ENCODE measurements at places on chromosomes 12 and 14.

- no peak overlapping the region for H3K4me3 ChIP-seq
- H3K36me3 ChIP-seq = no peaks in the 10 kb centered on the region
- no peak for DNase-seq
- H3K27me3 ChIP-seq = no peaks in the 10 kb centered on the region
- no peak overlapping the region for H3K27ac ChIP-seq
Observed at GRCh38 chr12:69435644-69436043, 34.5 kb upstream of the FRS2 start.

DNA sequence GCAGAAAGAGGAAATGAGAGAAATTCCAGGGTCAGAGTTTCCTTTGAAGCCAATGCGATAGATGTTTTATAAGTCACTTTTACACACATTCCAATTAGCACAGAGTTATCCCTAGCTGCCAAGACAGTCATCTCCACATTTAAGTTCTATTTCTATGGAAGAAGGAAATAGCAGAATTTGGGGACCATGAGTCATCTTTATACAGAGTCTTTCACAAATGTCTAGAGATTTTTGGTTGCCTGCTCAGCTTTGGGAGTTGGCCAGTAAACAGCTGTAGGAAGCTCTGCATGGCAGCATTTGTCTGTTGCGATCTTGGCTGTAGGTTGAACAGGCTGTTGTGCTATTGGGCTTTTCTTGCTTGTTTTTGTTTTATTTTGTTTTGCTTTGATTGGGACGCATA is 884.3 kb downstream of the GALC start:
- no peak for DNase-seq
- H3K36me3 ChIP-seq = no peaks in the 10 kb centered on the region
- no peaks in the 10 kb centered on the region for H3K4me1 ChIP-seq
- H3K4me3 ChIP-seq = no peak overlapping the region
- H3K27ac ChIP-seq = no peak overlapping the region

GRCh38 chr14:66001356-66001755 is 484.8 kb upstream of the CCDC196 start:
- no peaks in the 10 kb centered on the region for H3K36me3 ChIP-seq
- DNase-seq = no peak
- no peaks in the 10 kb centered on the region for H3K27me3 ChIP-seq
- peaks cover 4% of the 10 kb centered on the region for H3K4me1 ChIP-seq

- DNase-seq = no peak
- H3K27ac ChIP-seq = no peak overlapping the region
- H3K4me3 ChIP-seq = no peak overlapping the region
- no peaks in the 10 kb centered on the region for H3K27me3 ChIP-seq
- no peaks in the 10 kb centered on the region for H3K36me3 ChIP-seq
Observed at GRCh38 chr14:90551733-90552464, 155.1 kb downstream of the CALM1 start.

DNA sequence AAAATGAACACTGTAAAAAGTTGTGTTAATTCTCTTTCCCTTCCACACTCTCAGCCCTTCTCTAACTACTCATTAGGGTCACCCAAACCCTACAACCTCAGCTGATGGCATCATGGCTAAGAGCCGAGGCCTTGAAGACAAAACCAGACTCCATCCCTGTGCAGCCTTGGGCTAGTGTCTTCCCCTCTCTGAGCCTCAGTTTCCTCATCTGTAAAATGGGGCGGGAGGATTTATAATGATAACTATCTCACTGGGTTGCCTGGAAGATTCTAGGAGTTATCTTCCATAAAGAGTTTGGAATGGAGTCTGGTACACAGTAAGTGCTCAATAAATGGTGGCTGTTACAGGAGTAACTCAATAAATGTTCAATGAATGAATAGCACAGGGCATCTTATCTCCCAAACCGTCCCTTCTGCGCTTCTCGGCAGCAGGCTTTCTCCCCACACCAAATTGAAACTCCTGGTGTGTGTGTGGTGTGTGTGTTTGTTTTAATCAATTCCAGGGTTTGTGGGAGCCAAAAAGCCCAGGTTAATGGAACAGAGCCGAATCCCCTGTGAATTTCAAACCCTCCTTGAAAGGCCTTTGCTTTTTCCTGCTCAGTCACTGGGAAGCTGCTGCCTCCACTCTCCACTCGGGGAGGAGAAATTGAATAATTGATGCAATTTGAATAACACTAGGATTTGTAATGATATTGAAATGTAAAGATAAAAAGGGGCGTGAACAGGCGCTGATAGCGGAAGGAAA is 61.2 kb upstream of the FAM222A start:
- H3K36me3 ChIP-seq = no peaks in the 10 kb centered on the region
- H3K4me3 ChIP-seq = no peak overlapping the region
- DNase-seq = no peak
- H3K4me1 ChIP-seq = no peaks in the 10 kb centered on the region

GRCh38 chr12:109491671-109492070 is 14.2 kb downstream of the UBE3B start:
- no peak overlapping the region for H3K27ac ChIP-seq
- H3K27me3 ChIP-seq = no peaks in the 10 kb centered on the region
- no peaks in the 10 kb centered on the region for H3K4me1 ChIP-seq
- DNase-seq = no peak
- peaks cover 95% of the 10 kb centered on the region for H3K36me3 ChIP-seq
- H3K4me3 ChIP-seq = no peak overlapping the region

GRCh38 chr12:131783915-131784541 is 44.2 kb upstream of the MMP17 start:
- H3K4me1 ChIP-seq = no peaks in the 10 kb centered on the region
- H3K27ac ChIP-seq = no peak overlapping the region
- H3K4me3 ChIP-seq = no peak overlapping the region
- peaks cover 79% of the 10 kb centered on the region for H3K36me3 ChIP-seq
- no peaks in the 10 kb centered on the region for H3K27me3 ChIP-seq

GRCh38 chr12:49818241-49818895 is 9.8 kb downstream of the NCKAP5L start:
- DNase-seq = no peak
- H3K27ac ChIP-seq = no peak overlapping the region
- H3K36me3 ChIP-seq = no peaks in the 10 kb centered on the region
- peaks cover 21% of the 10 kb centered on the region for H3K4me1 ChIP-seq
- H3K4me3 ChIP-seq = no peak overlapping the region

GRCh38 chr12:120292411-120292660 is 633 bp upstream of the RNU4-2 start:
- H3K36me3 ChIP-seq = no peaks in the 10 kb centered on the region
- peak overlapping the region; percentile 97 for H3K27ac ChIP-seq
- H3K4me3 ChIP-seq = peak overlapping the region; percentile 61

GRCh38 chr14:43052897-43053296 is 1446.2 kb downstream of the LRFN5 start:
- no peak overlapping the region for H3K4me3 ChIP-seq
- H3K36me3 ChIP-seq = no peaks in the 10 kb centered on the region
- no peak overlapping the region for H3K27ac ChIP-seq
- H3K27me3 ChIP-seq = no peaks in the 10 kb centered on the region
- DNase-seq = no peak

DNA sequence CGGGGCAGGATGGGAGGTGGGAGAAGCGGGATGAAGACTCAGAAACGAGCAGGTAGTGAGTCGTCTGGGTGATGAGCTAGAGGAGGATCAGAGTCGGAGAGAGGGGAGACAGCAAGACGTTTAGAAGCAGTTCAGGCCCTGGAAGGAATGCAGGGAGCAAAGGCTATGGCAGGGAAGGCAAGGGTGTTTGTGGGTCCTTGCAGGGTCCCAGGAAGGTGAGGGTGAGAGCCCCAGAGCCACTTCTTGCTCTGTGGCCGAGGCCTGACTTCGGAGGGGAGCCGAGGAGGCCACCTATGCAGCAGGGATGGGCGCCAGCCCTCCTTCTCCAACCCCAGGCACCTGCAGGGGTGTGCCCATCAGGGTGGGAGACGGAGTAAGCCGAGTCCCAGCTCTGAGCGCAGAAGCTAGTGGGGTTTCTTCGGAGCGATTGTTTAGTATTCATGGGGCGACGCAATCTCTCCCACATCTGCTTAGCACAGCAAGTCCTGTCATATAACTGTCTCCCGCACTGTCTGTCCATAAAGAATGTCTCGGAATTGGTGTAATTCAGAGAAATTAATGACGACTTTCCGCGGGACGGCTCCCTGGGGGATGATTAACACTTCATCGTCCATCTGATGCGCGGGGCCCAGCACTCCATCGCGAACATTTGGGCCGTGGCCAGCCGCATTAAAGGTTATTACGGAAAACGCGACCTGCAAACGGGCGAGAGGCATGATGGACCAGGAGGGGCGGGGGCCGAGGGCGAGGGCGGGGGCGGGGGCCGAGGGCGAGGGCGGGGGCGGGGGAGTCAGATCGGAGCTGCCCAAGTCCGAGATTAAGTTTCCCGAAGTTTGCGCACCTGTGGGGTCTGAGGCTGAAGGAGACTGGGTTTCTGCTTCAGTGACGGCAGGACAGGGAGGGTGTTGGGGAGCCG is 12.2 kb upstream of the CALCOCO1 start:
- H3K27me3 ChIP-seq = peaks cover 9% of the 10 kb centered on the region
- H3K4me3 ChIP-seq = peak overlapping the region; percentile 31
- no peaks in the 10 kb centered on the region for H3K36me3 ChIP-seq
- no peak for DNase-seq
- peaks cover 27% of the 10 kb centered on the region for H3K4me1 ChIP-seq

GRCh38 chr14:50528000-50528399 is 4.4 kb downstream of the MAP4K5 start:
- no peak for DNase-seq
- H3K4me1 ChIP-seq = peaks cover 40% of the 10 kb centered on the region
- H3K27ac ChIP-seq = no peak overlapping the region
- H3K36me3 ChIP-seq = no peaks in the 10 kb centered on the region

GRCh38 chr14:101665478-101666078 is 95.9 kb upstream of the PPP2R5C start:
- DNase-seq = no peak
- H3K27ac ChIP-seq = no peak overlapping the region
- H3K36me3 ChIP-seq = no peaks in the 10 kb centered on the region
- no peaks in the 10 kb centered on the region for H3K27me3 ChIP-seq
- H3K4me1 ChIP-seq = no peaks in the 10 kb centered on the region

- DNase-seq = no peak
- no peaks in the 10 kb centered on the region for H3K4me1 ChIP-seq
- H3K36me3 ChIP-seq = peaks cover 73% of the 10 kb centered on the region
- H3K4me3 ChIP-seq = no peak overlapping the region
- H3K27ac ChIP-seq = peak overlapping the region; percentile 31
- no peaks in the 10 kb centered on the region for H3K27me3 ChIP-seq
Observed at GRCh38 chr12:132866251-132866828, 21.1 kb downstream of the CHFR start.

DNA sequence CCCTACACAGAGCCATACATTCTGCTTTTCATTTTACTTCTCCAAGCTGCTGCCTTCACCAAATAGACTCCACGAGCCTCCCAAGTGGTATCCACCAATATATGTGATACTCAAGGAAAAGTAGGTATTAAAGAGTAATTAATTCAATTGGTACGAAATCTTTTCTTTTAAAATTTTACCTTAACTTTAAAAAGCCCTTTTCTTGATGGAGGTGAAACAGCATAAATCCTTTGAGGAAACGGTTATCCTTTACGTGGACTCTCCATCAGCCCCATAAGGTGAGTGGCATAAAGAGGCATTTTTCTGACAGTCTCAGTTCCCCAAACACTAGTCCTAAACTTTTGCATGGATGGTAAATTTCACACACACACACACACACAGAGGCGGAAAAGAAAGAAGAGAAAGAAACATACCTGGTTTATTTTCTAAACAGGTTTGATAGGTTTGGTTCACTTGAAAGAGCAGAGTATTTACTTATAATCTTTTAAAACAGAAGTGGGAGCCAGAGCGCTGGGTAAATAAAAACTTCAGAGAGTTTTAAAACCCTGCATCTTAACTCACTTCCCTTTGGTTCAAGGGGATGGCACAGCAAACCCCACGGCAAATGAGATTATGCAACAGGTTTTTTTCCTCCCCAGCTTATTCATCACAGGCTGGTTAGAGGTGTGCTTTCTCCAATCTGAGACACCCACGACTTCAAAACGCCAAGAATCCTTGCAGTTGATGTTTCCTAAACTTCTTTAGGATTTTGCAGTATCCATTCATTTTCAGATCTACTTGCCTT is 1.9 kb downstream of the DUSP16 start:
- H3K4me3 ChIP-seq = peak overlapping the region; percentile 75
- H3K4me1 ChIP-seq = peaks cover 15% of the 10 kb centered on the region
- no peaks in the 10 kb centered on the region for H3K27me3 ChIP-seq
- no peaks in the 10 kb centered on the region for H3K36me3 ChIP-seq

- H3K4me1 ChIP-seq = no peaks in the 10 kb centered on the region
- no peak for DNase-seq
Observed at GRCh38 chr14:95011445-95012006, 145.8 kb downstream of the DICER1 start.

- H3K4me1 ChIP-seq = peaks cover 9% of the 10 kb centered on the region
- no peak overlapping the region for H3K27ac ChIP-seq
- H3K36me3 ChIP-seq = no peaks in the 10 kb centered on the region
- peak overlapping the region; percentile 4 for H3K4me3 ChIP-seq
- no peaks in the 10 kb centered on the region for H3K27me3 ChIP-seq
Observed at GRCh38 chr12:49503674-49504180, 35.1 kb upstream of the KCNH3 start.

DNA sequence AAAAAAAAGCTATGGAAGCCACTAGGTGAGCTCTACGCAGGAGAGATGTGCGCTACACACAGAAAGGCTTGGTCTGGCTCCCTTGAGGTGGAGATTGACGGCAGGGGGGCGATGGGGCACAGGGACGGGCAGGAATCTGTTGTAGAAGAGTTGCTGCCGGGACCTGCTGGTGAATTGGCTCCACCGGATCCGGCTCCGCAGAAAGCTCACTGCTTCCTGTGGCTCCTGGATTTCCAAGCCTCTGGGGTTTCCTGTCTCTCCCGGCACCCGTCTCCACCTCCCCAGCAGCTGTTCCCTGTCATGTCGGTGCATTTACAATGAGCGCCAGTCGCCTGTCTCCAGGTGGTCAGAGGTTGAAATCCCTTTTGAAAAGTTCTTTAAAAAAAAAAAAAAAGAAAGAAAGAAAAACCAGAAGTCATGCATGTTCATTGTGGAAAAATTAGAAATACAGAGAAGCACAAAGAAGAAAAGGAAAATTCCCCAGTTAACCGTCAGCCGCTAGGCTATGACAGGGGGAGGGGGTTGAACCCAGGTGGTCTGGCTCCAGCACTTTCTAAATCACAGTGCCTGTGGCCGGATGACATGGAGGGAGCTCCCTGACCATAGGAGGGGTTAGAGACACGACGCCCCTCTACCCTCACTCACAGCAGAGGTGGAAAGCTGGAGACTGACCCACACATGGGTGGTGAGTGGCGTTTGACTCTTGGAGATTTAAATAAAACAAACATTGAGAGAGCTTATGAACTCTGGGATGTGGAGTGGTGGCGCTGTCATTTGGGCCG is 20.8 kb downstream of the FAM222A start:
- peaks cover 13% of the 10 kb centered on the region for H3K4me1 ChIP-seq
- H3K27me3 ChIP-seq = no peaks in the 10 kb centered on the region
- no peak overlapping the region for H3K4me3 ChIP-seq

DNA sequence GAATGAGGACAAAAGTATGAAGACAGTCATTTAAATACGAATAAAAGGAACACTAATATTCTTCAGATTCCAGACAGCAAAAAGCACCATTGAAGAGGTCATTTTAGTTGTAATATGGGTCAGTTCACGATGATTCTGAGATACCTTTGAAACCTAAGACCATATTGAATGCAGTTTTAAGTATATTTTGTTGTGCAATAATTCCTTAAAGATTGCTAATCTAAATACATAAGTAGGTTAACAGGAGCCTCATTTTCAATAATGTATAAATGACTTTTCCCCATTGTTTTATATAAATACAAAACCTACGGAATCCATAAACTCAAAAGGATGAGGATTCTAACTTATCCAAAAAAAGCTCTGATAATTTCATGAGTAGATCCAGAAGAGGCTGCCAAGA is 5.8 kb downstream of the GNS start:
- H3K27ac ChIP-seq = peak overlapping the region; percentile 74
- no peaks in the 10 kb centered on the region for H3K27me3 ChIP-seq
- H3K4me1 ChIP-seq = peaks cover 39% of the 10 kb centered on the region
- H3K4me3 ChIP-seq = no peak overlapping the region

- H3K27ac ChIP-seq = no peak overlapping the region
- H3K27me3 ChIP-seq = no peaks in the 10 kb centered on the region
- H3K4me3 ChIP-seq = no peak overlapping the region
- H3K4me1 ChIP-seq = peaks cover 21% of the 10 kb centered on the region
- DNase-seq = no peak
Observed at GRCh38 chr14:71538938-71539649, 393.1 kb upstream of the RGS6 start.
